ENCODE measurements at places on chromosomes 6 and 20.

DNA sequence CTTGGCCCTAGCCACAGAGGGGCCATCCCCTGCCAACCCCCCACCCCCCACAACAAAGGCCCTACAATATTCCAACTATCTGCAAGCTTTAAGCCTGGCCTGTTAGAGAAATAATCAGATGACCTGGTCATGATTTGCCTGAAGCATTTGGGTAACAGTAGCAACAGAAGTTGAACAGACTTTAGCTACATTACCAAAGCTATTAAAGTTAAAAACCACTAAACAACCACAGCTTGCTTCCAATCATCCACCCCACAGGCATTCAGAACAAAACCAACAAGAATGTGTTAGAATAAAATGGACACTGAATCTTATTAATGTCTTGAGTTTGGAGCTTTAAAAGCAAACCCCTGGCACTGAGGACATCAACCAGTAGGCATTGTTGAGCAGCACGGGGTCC lies 250.9 kb downstream of the LRFN2 start:
- no peak for DNase-seq

DNA sequence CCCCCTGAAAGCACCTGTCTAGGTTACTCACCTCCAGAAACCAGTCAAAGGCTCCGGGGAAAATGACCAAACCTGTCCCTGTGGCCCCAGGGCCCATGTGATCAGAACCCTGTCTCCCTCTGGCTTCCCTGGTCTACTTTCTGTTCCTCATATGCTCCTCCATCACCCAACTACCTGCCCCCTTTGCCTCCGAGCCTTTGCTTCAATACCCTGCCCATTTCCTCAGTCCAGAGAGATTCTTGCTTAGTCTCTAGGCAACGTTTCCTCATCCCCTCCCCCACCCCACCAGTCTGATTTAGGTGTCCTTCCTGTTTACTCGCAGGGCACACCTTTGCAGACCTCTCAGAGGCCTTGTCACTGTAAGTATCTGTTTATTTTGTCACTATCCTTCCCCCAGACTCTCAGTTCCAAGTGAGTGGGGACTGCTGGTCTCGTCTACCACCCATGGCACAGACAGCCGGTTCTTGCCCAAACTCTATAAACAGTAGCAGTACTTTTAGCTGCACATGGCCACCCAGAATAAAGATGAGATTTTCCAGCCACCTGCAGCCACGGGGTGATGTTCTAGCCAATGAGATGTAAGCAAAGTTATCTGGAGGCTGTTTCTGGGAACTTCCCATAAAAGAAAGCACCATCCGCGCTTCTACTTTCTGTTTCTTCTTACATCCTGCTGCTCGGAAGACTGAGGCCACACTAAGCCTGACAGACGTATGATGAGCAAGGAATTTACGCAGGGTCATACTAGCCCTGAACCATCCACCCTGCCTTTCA lies 13.3 kb downstream of the ELOVL5 start:
- no peak for DNase-seq

DNA sequence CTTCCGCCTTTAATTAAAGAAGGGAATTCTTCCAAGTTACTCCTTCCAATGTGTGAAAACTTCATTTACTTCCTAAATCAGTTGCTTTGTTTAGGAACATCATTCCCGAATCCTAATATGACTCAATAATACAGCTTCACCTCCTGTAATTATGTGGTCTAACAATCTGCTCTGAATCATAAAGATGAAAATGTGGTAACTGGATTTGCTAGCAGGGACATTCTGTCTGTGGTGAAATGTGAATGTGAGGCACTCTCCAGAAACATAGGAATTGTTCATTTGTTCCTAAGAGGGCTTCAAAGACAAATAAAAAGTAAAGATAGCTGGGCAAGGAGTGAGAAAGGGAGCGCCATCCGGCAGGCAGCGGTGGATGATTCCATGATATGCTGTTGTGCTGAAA lies 678.1 kb downstream of the KIF16B start:
- no peak for DNase-seq

DNA sequence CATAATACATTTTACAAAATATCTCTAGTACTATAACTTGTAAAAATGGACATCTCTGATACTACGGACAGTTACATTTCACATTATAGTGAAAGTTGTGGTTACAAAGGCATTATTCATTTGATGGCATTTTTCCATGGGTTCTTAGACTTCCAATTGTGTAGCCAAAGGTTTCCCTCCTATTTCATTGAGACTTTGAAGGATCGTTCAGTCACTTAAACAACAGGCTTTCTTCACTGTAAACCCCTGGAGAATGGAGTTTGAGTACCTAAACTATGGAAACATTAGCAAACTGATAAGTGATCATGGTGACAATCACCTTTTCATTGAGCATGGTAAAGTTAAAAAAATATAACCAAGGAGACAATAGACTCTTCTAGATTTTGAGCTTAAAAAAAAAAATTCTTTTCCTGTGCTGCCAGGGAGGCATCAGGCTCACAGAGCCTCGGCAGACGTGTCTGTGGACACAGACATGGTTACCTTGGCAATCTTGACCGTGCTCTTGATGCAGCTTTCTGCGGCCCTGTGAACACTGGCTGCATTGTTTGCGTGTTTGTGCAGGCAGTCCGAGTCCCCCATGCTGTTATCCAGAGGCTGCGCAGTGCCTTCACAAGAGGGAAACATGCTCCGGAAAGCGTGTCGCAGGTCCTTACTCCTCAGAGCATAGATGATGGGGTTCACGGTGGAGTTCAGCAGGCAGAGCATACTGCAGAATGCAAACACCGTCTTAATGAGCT lies 22.6 kb downstream of the CNR1 start:
- no peak for DNase-seq

DNA sequence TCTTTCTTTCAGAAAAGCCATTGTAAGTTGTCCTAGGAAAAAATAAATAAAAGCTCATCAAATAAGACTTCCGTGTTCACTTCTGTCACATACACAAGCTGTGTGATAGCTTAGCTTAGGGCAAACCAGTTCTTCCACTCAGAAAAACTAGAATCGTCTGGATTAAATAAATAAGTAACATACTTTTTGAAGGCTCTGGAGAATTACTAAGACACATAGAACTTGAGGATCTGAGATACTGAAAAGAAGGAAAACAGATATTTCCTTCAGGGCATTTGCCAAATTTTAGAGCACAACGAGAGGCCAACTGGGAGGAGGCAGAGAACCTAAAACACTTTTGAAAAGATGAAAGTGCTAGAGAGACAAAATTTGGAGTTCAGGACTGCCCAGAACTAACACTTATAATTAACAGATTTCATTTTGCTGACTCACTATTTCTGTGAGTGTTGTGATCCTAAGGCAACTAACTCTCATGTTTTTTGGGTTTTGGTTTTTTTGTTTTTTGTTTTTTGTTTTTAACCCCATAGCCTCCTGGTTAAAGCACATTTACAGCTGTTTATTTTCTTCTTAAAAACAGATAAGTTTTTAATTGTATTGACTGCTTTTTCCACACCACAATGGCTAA lies 38.7 kb upstream of the THEMIS start:
- DNase-seq: no peak

GRCh38 chr6:85364344-85364743 lies 85.5 kb upstream of the NT5E start:
- DNase-seq: no peak

DNA sequence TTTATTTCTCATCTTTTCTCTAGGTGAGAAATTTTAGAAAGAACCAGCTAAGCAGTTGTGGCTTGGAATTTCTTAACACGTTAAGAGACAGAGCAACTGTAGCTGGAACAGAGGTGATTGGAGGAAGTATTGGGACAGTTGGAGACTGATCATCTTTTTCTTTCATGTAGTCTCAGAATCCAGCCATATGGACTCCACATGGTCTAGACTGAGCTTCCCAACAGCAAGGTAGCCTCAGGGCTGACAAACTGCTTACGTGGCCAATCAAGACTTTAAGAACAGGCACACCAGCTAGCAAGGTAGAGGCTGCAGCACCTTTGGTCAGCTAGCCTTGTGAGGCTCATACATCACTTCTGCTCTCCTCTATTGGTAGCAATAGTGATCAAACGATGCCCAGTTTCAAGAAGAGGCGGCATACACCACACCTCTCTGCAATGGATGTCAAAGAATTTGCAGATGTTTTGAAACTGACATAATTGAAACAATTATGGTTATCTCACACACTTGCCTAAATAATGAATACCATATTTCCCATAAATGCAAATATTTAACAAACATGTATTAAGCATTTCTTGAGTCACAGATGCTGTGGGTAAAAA lies 590.5 kb upstream of the SLC35B3 start:
- DNase-seq: no peak

- no peak for DNase-seq
Measured at GRCh38 chr20:57555457-57556184, 5.3 kb upstream of the PCK1 start.

GRCh38 chr20:61976644-61977418 lies 88.8 kb downstream of the TAF4 start:
- DNase-seq: no peak

- no peak for DNase-seq
Measured at GRCh38 chr6:37628611-37629320, 68.9 kb downstream of the MDGA1 start.

- no peak for DNase-seq
Measured at GRCh38 chr6:34094474-34095135, 51.3 kb downstream of the GRM4 start.

DNA sequence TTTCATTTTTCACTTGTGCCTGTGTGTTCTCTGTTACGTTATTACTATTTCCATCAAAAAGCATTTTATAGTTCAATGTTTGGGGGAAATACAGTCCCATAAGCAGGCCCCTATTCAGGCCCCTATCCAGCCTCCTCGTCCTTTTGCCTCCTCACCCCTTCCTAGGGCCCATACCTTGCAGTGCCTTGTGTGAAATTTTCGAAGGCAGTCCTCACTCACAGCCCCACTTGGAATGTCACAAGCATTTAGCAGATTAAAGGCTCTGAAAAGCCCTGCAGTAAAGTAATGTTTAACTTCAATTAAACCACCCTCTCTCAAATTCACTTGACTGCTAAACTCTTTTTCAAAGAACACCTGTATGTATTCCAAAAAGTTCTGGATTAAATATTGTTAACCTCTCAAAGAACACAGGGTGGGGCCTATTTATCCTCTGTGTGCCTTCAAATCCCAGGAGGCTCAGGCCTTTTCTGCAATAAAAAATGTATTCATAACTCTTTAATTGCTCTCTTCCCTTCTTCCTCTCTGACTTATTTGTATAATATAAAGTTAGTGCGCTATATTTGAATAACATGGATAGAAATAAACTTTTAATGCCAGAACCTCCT lies 202.5 kb downstream of the FOXA2 start:
- DNase-seq: no peak

DNA sequence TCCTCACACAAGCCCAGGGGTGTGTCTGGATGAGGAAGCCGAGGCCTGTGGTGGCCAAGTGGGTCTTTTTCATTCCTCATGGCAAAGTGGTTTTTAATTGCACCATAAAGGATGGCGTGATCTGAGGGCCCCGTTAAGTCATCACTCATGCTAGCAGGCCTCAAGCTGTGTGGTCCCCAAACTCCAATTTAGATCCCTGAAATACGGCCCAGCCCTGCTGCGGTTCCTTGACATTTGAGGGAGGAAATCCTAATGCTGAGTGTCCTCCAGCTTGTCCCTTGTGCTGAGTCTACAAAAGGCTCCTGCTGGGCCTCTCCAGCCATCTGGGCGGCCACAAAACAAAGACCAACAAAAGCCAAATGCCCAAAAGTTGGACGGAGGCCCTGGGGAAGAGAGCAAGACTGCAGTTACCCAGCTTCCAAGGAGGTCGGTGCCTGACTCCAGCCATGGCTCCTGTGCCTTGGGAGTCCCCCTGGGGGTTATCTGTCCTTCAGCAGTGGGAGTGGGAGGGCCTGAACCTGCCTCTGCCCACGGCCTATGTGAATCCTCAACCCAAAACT lies 162.3 kb upstream of the PDE10A start:
- no peak for DNase-seq

DNA sequence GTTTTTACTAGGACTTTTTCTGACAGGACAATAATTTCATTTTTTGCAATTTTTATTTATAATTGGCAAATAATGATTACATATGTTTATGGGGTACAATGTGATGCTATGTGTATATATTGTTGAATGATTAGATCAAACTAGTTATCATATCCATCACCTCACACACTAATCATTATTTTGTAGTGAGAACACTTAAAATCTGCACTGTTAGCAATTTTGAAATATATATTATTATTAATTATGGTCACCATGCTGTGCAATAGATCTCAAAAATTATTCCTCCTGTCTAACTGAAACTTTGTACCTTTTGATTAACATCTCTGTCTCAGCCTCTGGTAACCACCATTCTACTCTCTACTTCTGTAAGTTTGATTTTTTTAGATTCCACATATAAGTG lies 378.7 kb downstream of the PLCB1 start:
- no peak for DNase-seq

GRCh38 chr6:92122746-92123145 lies 1296.6 kb downstream of the EPHA7 start:
- DNase-seq: no peak

DNA sequence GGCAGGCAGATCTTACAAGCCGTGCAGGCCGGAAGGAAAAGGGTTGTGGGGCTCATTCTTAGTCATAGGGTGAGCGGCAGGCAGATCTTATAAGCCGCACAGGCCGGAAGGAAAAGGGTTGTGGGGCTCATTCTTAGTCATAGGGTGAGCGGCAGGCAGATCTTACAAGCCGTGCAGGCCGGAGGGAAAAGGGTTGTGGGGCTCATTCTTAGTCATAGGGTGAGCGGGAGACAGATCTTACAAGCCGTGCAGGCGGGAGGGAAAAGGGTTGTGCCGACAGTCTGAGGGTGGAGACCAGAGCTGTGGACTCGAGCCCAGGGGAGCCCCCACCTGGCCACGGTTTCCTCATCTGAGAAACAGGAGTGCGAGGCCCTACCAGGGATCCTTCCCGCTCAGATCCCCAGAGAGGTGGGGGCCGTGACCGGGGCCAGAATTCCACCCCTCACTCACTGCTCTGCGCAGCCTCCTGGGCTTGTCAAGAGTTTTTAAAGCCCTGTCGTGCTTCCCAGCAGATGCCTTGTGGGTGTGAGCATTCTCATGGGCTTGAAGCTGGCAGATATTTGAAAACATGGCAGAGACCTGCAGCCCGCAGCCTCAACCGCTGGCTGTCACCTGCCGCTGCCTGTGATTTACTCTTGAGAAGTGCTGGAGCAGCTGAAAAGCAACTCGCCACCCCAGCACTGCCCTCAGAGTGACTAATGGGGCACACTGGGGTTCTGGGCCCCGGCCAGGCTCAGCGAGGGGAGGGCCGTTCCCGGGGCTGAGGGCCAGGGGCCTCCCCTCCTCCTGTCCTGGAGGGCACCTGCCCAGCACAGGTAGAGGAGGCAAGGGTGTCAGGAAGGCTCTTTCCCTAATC lies 31.9 kb downstream of the NTSR1 start:
- DNase-seq: peak; percentile 56

DNA sequence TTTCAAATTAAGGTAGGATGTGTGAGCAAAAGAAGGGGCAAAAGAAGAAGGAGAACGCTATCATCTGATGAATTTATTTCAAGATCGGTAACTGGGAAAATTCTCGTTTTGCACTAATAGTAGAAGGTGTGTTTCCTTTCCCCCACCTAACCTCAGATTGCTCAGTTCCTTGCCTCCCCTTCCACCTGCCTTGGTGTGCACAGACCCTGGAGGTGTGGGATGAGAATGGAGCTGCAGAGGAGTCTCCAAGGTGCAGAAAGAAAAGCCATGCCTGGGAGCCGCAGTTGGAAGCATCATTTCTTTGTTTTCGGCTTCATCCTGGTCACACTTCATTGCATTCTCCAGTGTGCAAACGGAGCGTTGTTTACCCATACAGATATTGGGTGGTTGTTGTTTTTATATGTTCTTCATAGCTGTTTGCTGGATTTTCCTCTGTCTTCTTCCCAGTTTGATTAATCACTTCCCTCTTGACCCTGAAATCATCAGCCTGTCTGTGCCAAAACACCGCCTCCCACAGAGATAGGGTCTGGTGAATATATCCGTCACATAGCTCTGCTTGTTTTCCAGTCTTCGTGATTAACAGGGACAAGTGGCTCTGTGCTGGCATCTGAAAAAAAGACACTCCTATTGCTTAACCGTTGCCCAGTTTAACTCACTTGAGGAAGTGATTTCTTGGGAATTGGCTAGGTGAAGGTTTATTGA lies 40.2 kb upstream of the NEDD9 start:
- DNase-seq: no peak

Measured in activated gamma-delta T cell (primary cell).